Kasumi-1 (cell line): ENCODE measurements at places on chromosomes 7 and 10.

DNA sequence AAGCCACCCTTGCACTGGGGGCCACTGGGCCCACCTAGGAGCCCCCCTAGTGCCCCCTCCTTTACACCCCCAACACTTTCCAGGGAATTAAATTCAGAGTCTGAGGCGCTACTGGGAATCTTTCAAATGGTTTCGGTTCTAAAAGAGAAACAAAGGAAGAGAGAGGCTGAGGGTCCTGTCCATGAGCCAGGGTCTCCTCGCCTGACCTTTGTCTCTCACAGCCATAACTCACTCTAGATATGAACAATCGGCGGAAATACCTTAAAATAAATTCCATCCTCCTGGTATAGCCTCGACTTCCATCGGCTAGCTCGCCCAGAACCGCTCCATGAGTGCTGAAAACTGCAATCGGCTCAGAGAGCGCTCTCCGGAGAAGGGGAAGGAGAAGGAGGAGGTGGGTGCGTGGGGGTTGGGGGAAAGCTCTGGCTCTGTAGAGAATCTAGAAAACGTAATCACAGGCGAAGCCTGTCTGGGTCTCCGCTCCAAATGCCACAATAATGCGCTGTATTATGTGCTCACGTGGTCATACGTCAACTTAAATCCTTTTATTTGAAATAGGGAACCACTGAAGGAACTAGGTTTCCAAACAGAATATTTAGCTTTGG lies 12.6 kb downstream of the HOXA4 start:
- no peak for DNase-seq

GRCh38 chr10:3889961-3890522 lies 105.0 kb upstream of the KLF6 start:
- no peak for DNase-seq

DNA sequence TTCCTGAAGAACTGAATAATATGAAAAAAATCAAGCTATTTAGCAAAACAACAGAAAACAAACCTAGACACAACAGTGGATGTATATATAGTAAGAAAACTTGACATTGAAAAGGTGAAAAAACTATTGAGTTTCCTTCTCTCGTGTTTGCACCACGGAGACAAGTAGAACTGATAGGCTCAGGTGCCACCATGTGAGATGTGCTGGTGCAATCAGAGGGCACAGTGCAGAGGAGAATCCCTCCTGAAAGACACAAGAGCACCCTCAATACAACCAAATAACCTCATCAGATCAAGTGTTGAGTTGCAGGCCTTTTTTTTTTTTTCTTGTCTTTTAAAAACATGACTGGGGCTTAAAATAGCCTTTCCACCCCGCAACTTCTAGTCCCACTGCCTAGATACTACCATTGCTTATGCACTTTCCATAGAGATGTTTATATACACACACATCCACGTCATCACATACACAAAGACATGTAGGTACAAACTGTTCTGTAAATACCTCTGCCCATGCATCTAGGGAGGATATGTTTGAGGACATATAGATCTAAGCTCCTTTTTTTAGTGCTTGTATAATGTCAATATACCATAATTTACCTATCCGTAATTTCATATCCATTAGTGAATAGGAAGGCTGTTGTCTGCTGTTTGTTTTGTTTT lies 54.1 kb downstream of the UBE2H start:
- no peak for DNase-seq

DNA sequence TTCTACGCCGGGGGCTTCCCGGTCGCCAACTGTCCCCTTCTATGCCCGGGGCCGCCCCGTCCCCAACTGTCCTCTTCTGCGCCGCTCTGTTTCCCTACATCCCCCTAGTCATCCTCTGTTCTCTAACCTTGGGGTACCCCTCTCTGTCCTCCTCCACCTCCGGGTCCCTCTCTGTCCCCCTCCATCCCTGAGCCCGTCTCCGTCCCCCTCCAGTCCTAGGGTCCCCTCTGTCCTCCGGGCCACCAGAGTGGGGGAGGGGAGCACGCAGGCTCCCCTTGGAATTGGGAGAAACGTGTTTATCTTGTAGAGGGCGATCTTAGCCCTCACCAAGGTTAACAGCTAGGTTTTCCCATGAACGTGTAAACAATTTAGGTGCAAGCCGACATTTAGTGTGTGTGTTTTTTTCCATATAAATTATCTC lies 852 bp upstream of the KLF6 start:
- peak; percentile 53 for DNase-seq

DNA sequence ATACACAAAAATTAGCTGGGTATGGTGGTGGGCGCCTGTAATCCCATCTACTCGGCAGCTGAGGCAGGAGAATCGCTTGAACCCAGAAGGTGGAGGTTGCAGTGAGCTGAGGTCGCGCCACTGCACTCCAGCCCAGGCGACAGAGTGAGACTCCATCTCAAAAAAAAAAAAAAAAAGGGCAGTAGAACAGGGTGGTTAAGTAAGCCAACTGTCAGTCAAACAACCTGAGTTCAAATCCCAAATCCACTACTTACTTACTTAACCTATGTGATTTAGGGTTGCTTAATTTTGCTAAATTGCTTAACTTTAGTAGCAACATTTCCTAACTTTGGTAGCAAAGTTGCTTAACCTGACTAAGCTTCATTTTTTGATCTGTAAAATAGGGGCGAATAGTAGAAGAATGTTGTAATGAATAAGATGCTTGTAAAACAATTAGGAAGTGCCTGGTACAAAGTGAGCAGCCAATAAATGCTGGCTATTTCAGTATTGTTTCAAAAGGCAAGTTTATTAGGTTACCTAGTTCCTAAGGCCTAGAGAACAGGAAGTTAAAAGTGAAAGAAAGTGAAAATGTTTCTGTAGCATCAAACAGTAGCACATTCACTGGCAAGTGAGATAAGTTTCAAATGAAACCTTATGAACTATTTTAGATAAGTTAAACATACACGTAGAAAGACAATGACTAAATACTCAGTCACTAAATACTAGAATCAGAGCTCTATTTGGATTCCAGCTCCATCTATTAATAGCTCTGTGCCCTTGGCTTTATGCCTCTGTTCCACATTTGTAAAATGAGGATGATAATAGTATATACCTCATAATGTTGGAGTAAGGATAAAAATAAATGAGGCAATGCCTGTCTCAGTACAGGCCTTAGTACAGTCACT lies 64.3 kb downstream of the HOXA1 start:
- DNase-seq, result peak; percentile 63

DNA sequence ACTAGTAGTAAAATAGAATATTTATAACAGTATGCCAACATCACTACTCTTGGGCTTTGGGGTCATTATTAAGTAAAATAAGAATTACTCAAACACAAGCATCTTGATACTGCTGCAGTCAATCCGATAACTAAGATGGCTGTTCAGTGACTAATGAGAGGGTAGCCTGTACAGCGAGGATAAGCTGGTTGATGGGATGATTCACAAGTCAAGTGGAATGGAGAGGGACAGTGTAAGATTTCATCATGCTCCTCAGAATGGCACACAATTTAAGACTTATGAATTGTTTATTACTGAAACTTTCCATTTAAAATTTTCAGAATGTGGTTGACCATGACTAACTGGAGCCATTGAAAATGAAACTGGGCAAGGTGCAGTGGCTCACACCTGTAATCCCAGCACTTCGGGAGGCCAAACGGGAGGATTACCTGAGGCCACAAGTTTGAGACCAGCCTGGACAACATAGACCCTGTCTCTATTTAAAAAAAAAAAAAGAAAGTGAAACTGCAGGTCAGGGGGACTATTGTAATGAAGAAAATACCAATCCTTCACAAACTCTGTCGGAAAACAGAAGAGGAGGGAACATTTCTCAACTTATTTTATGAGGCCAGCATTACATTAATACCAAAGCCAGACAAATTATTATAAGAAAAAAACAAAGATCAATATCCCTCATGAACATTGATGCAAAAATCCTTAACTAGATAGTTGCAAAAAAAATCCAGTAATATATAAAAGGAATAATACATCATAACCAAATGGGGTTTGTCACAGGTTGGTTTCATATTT lies 11.2 kb downstream of the AVL9 start:
- DNase-seq, result no peak

- peak; percentile 47 for DNase-seq
Observed at GRCh38 chr10:29646238-29646902, 11.6 kb upstream of the SVIL start.

DNA sequence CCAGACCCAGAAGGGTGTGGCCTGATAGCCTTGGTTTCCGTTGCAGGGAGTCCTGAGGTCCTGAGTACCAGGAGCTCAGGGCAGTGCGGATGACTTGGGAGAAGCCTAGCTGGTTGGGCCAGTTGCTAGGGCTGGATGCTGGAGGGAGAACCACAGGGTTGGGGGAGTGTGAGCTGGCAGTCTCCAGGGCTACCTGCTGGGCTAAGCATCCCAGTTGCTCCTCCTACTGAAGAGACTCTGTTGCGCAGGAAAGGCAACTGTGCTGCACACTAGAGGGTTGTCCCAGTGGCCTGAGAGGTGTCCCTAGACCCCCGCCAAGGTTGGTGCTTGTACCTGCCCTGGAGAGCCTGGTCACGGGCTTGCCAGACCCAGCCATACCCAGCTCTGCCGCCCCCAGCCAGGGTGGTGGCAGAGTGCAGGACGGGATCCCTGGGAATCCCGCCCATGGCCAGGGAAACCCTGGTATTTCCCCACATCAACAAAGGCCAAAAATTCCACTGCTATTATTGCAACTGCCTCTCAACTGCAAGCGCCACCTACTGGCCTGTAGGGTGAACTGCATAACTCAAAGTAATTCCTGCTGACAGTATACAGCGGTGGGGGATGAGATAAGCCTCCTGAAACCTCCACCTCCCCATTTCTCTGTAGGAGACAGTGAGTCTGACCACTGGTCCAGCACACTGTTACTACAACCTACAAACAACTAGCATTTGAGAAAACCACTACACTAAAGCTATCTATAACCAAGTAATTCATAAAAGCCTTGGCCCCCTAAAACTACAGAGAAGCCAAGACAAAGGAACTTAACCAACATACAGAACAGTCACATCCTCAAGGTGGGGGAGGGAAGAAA lies 67.6 kb upstream of the DDC start:
- peak; percentile 64 for DNase-seq

DNA sequence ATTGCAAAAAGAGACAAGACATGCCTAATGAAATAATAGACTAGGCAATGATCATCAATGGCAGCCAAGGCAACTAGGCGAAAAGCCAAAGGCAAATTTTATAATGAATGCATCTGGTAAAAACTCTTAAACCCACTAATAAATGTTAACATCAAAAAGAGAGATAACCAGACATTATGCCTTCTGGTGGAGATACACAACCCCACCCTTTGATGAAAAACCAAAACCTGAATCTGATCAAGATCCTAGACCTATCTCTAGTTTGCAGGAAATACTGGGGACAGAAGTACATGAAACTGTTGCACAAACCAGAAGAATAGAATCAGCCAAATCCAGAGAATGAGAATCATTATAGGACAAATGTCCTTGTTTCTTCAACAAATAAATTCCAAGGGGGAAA lies 22.0 kb upstream of the GSAP start:
- no peak for DNase-seq

- DNase-seq, result no peak
Observed at GRCh38 chr7:157013602-157014549, 3.4 kb upstream of the MNX1 start.

DNA sequence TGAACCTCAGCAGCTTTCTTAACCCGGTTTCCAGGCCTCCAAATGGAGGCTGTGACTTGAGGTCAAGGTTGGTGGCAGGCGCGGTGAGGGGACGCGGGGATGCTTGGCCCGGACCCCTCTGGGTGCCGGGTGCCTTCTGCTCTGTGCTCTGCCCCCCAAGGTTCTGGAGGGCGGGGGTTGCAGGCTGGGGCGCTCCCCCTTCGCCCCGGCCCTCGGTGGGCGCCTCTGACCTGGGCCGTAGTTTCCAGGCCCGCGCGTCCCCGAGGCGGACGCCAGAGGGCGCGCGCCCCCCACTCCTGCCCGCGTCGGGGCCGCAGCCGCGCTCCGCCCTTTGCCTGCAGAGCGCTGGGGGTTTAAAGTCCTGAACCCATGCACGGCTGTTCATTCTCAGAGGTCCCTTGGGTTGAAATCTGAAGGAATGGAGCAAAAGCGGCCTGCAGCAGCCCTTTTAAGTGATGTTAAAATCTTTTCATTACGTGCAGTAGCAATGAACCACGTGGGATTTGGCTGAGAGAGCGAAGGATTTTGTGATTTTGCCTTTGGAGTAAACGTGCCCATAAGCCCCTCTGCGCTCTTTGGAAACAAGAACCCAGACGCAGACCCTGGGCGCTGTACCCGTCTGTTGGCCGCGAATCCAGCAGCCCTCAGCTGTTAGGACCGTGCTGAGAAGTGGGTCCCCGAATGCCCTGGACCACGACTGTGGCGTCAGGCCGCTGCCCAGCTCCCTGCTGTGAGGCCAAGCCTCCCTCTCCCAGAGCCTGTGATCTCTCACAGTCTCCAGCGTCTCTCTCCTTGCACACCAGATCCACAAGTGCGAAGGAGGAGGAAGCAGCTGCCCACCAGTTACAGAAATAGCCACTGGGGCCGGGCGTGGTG lies 135.0 kb downstream of the ACTR3B start:
- DNase-seq, result peak; percentile 37

DNA sequence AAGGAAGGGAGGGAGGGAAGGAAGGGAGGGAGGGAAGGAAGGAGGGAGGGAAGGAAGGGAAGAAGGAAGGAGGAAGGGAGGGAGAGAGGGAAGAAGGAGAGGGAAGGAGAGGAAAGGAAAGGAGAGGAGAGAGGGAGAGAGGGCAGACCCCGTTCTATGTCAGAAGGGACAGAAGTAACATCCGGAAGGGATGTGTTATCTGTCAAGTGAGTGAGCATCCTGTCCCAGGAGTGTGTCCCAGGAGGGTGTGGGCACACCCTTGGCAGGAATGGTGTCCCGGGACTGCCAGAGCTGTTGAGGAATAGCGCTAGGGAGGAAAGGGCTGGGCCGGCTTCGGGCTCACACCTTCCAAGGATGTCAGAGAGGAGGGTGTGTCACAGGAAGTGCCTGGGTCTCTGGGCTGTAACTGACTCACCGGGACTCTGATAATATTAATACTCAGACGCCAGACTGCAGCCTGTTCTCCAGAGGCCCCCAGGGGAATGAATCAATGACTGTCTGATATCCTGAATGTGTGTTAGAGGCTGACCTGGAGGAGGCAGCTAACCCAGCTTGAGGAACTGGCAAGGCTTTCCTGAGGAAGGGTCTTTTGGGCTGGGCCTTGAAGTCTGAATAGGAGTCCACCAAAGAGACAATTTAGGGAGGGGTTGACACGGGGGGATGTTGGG lies 125.6 kb upstream of the TNRC18 start:
- DNase-seq, result no peak

DNA sequence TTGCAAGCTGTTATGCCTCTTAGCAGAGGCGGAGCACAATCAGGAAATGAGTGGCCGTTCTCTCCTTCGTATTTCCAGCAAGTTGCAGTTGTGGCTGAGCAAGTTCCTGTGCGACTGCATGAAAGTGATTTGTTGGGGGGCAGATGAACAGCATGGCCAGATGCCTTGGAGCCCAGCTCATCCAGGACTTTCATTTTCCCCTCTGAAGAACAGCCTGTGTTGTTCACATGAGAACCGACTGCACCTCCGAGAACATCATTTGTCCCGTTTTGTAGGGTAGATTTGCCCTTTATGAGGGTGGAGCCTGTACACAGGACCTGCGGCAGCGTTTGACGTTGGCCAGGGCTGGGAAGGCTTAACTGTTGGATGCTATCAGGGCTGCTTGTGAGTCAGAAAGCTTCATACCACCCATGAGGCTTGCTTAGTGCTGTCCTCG lies 4.4 kb downstream of the BAG3 start:
- DNase-seq, result peak; percentile 56

- DNase-seq, result no peak
Observed at GRCh38 chr7:7157887-7158271, 24.5 kb upstream of the C1GALT1 start.

GRCh38 chr7:31096877-31097258 lies 44.8 kb downstream of the ADCYAP1R1 start:
- no peak for DNase-seq
